ENCODE measurements at places on chromosomes 12 and 14. TPM values are rescaled to one million over a fixed set of nuclear protein-coding genes. Genes with fewer than 3 reads are reported as not detected.

KRT6A gene
- polyA plus RNA-seq: 0.07 TPM

AP1G2 gene
- polyA plus RNA-seq: 80.2 TPM

- DNase-seq: no peak
Measured at GRCh38 chr12:117328556-117329100, 32.8 kb downstream of the NOS1 start.

GRCh38 chr12:95896846-95897245 is 38.1 kb downstream of the SNRPF start:
- no peak for DNase-seq

- DNase-seq: no peak
Measured at GRCh38 chr12:11621797-11622423, 27.6 kb upstream of the ETV6 start.

DNA sequence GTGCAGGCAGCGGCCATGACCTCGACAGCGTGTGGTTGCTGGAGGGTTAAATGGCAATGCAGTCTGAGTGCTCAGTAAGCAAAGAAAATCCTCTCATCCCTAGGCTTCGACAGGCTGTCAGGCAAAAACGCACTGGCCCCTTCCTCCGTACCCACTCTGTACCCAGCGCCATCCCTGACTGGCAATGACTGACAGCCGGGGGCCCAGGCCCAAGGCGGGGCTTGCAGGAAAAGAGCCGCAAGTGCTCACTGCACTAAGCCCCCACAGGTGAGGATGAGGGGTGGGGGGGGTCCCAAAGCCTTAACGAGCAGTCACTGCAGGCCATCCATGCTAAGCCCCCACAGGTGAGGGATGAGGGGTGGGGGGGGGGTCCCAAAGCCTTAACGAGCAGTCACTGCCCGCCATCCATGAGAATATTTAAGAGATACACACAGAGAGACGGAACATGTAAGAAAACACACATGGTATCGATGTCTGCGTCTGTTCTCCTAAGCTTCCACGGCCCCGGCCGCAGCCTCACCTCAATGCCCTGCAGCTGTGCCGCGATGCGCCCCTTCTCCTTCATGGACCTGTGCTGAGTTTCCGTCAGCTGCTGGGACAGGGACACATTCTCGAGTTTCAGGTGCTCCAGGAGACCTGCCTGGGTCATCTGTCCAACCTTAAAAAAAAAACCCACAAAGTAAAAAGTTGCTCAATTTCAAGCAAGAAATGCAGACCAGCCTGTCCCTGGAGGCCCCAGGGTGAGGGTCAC is 30.7 kb downstream of the GOLGA3 start:
- no peak for DNase-seq

GRCh38 chr14:102645746-102646440 is 53.4 kb downstream of the RCOR1 start:
- no peak for DNase-seq

DNA sequence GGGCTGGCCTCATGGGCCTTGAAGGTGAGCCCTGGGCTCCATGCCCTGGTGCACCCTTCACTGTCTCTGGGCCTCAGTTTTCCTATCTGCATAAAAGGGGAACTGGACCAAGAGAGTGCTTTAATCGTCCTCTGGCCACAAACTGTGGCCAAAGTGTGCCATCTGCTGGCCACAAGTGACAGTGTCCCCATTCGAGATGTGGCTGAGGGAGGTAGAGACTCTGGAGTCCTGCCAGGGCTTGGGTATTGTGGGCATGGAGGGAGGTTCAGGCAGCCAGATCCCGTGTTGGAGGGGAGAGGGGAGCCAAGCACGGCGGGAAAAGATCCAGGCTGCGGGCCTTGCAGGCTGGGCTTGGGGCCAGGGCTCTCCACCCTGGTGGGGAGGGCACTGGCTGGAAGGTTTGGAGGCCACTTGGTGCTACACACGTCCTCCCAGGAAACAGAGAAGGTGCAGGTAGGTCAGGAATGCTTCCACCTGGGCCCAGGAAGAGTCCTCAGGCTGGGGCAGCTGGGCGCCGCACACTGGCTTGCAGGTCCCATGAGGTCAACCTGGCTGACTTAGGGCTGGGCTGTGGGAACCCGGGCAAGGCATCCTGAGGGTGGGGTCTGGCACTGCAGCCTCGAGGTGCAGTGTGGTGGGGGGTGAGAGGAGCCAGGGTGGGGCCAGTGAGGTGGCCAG is 7.3 kb upstream of the KIF26A start:
- no peak for DNase-seq
